ENCODE measurements at places on chromosomes 1 and 21. TPM values are rescaled to one million over a fixed set of nuclear protein-coding genes. Genes with fewer than 3 reads are reported as not detected.

- no peak for DNase-seq
Observed at GRCh38 chr1:198330982-198331615, 174.3 kb downstream of the NEK7 start.

DNA sequence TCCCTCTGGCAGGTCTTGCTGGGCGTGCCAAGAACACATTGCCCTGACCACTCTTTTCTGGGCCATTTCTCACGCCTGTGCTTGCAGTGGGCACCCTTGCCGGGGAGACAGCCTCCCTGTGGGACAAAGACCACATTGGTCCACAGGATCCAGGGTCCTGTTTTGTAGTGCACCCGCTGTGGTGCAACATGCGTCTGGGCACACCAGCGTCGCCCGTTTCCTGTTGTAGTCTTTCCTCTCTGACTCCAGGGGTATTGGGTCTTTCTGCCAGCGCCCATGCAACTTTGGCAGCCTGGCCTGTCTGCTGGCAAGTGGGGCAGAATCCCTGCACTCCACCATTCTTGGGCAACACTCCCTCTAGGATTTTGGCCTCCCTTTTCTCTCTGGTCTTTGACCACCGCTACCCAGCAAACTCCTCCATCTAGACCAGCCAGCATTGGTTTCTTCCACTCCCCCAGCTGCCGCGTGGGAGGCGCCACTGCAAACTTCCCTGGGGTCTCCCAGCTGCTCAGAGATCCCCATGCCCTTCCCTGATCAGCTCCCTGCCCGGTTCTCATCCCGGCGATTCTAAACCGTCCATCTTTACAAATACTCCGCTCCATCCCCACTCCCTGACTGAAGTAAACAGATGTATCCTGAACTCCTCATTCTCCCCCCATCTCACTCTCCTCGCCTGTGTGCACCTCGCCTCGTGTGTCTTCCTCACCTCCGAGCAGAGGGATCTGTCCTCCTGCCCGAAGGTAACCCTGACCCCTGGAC is 1.2 kb upstream of the TPRG1L start:
- no peak for DNase-seq

PLA2G2C gene
- polyA plus RNA-seq = 0.06 TPM

IVL gene
- polyA plus RNA-seq = not detected

NBPF4 gene
- polyA plus RNA-seq = not detected

DNA sequence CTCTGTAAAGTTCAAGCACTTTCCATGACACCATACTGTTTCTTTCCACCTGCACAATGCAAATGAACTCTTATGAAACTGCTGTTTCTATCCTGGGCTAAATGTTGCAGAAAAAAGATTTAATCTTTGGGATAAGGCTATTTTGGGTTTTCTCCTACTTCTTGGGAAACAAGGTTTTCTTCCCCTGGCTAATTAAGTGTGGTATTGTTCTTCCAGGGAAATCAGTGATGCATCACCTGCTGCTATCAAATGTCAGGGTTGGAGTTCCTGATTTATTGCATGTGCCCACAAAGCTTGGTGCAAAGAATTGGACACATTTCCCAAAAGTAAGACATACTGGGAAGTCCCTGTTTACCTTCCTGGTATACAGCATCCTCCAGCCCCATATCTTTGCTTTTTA is 6.0 kb upstream of the RGS4 start:
- DNase-seq = no peak

DNA sequence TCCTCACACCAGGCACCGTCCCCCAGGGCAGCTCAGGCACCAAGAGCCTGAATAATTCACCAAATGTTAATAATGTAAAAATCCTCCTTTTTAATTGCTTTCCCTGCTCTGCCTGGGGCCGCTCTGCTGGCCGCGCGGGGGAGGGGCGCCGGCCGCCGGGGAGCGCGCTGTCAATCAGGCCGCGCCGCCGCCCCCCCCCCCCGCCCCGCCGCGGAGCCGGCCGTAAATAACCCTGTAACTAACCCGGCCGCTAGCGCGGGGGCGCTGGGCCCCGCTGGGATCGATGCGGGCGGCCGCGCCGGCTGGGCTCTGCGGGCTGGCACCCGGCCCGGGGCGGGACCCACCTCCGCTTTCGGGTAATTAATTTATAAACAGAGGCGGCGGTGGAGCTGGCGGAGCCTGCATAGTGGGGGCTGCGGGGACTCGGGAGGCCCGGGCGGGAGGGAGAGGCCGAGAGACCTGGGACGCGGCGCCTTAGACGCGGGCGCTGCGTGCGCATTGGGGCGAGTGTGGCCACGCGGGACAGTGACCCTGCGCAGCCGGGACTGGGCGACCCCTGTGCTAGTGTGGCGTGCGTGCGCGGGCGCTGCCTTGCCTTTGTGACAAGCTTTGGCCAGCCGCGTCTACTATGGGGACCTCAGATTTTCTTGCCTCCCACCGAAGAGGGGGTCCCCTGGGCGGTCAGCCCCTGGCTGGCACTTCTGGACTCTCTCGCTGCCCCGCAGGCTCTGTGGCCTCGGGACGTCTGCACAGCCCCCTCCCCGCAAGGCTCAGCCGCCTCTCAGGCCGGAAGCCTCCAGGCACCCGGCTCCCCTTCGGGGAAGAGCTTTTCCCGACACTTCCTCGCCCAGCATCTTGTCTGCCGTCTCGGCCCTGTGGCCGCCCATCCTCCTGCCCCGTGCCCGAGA is 16.6 kb downstream of the SAMD11 start:
- peak; percentile 60 for DNase-seq

DNA sequence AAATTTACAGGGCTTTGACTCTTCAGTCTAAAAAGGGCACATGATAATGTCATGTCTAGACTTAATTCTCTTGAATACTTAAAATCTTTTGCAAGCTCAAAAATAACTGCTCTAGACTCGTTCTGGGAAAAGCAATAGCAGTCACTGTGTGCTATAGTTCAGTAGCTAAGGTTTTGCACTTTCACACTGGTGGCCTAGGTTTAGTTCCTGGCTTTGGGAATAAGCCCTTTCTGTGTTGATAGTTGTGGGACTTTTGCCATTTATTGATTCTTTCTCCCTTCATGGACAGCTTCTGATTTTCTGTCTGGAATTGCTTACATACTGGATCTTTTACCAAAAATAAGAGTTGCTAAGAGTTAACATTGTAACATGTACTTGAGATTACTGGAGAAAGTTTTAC is 151.2 kb downstream of the TRIM33 start:
- no peak for DNase-seq

- peak; percentile 41 for DNase-seq
Observed at GRCh38 chr1:26784023-26784871, 3.5 kb upstream of the PIGV start.

DNA sequence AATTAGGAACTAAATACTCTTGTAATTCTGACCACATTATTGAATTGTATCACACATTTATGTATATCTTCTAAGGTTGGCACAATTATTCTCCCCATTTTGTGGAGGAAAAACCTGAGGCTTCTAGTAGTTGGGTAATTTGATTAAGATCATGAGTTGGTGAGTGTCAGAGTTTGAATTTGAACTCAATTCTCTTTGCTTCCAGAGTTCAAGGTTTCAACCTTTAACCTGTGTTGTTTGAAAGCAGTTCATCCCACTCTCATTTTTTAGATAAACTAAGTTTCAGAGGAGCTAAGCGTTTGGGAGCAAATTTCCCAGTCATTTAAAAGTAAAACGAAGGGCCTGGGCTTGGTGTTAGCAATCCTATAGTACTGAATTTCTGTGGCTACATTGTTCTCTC is 293.4 kb downstream of the ADGRL2 start:
- no peak for DNase-seq

GRCh38 chr1:202938287-202938925 is 11.4 kb upstream of the KLHL12 start:
- no peak for DNase-seq

GRCh38 chr1:161706113-161706481 is 932 bp upstream of the FCRLA start:
- no peak for DNase-seq

GRCh38 chr1:161198194-161198896 is 509 bp downstream of the ADAMTS4 start:
- DNase-seq = no peak

- no peak for DNase-seq
Observed at GRCh38 chr1:50174101-50174500, 65.4 kb downstream of the ELAVL4 start.

DNA sequence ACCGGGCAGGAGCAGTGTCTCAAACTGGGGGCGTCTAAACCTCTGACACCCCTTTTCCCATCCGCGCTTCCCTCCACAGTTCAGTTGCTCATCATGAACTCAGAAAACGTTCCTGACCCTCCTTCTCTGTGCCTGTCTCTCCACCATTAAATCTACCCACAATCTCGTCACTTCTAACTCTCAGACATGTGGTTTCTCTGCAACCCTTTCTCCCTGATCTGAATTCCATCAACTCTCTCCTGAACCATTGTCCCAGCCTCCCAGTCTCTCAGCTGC is 3.8 kb downstream of the TTC34 start:
- no peak for DNase-seq

IBA57 gene
- polyA plus RNA-seq = 9.2 TPM

- DNase-seq = no peak
Observed at GRCh38 chr1:94805912-94806311, 14.2 kb upstream of the SLC44A3 start.

- DNase-seq = peak; percentile 59
Observed at GRCh38 chr1:186374303-186375151, 526 bp downstream of the TPR start.

C1orf87 gene
- not detected for polyA plus RNA-seq

Data from large intestine (tissue), 12 donors.